ENCODE measurements at places on chromosomes 13 and 19.

DNA sequence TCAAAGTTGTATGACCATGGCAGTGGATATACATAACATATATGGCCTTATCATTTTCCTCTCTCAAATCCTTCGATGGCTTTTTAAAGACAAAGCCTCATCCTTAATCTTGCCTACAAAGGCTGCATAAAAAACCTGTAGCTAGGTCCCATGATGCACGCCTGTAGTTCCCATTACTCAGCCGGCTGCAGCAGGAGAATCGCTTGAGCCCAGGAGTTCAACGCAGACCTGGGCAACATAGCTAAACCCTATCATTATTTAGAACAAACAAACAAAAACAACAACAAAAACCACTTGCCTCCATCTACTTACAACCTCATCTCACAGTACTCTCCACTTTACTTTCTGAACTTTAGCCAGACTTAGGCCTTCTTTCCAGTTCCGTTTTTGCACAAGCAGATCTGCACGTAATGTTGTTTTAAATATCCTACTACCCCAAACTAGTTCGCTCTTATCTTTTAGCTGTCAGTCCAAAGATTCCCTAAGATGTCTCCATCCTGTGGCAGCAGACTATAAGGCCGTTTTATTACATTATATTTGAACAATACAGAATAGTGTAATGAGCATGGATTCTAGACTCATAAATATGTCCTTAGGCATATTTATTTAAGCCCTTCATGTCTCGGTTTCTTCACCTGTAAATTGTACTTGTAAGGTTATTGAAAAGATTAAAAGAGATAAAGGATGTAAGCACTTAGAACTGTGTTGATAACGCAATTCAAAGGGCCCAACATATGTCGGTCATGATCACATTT is 969 bp upstream of the POMP start:
- DNase-seq, result no peak

GRCh38 chr13:20798027-20798426 is 24.3 kb upstream of the EEF1AKMT1 start:
- no peak for DNase-seq

GRCh38 chr19:49591731-49592485 is 926 bp downstream of the PRR12 start:
- no peak for DNase-seq

DNA sequence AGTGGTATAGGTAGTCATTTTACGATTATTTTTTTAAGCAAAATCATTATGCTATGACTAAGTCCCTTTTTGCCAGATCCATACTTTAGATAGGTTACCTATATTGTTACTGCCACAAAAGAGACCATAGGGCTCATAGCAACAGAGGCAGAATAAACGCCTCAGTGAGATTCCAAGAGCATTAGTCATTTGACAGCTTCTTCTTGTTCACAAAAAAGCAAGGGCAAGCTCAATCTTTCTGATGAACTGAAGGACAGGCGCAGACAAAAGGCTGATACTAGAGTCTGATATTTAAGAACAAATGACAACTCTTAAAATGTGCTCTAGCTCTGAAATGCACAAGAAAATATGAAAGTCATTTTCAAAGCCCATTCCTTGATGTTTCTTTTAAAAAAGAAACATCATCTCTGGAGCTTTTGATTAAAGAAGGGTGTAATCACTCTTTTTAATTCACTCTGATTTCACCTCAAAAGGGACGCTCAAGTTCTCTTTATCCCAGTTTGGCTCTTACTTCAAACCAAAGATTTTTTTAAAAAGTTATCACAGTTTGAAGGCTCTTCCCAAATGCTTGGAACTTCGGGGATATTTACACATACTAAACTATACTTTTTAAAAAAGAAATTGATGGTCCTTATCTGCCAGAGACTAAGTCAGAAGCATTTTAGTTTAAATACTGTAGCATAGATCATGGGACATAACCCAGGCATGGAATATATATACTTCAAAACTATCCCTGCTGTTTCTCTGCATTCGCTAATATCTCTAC is 187.2 kb downstream of the EFNB2 start:
- DNase-seq, result no peak

GRCh38 chr13:42656161-42656560 is 82.2 kb downstream of the TNFSF11 start:
- DNase-seq, result no peak

DNA sequence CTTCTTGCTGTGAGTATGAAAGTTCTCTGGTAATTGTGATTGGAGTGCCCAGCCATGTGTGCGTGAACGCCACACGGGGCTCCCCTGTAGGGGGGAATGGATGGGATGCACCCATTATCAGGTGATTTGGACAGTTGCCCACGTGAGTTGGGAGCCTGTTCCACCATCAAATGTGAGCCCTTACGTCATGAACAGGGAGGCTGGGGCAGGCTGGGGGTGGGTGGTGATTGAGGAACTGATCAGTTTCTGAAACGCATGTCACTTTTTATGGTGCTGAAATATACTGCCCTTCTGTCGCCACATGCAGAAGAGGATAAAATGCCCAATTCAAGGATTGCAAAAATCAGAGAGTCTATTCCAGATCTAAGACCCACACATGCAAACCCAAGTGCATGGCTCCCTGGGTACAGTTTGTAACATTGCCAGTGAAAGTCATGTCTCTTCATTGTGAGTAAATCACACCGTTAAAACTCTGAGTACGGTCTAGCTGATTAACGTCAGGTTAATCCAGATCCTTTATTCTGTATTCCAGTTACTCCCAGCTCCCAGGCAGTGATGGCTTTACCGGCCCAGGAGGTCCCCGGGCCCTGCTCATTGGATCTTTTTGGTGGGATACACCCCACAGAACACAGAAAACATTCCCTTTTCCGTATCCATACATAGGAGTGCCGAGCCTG is 90.2 kb downstream of the RAB20 start:
- DNase-seq, result no peak

DNA sequence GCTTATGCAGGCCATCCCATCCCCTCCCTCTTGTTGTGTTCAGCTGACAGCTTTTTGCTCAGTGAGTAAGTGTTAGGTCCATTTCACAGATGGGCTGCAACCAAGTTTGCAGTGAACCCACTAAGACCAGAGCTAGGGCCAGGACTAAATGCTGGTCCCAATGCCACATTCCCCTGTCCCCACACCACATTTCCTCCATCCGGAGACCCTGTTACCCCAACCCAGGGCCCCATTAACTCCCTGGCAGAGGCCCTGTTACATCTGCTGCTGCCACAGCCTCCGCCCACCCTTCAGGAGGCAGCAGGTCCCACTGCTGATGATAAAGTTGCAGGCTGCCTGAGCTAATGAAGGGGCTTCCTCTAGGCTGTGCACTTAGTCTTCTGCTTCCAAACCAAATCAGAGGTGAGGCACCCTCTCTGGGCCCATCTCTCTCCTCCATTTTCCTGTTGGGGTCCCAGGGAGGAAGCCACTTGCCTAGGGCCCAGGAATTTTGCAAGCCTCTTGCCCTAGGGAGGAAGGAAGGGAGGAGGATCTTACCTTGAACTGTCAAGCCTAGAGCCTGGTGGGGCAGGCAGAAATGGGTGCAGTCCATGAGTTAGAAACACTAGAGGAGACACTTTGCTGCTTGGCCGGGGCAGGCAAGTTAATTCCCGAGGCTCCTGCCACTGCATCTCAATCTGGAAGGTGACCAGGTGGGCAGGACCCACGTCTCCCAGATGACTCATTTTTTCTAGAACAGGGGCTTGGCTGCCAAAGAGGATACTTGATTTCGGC is 3.4 kb upstream of the USF2 start:
- no peak for DNase-seq

- DNase-seq, result no peak
These were observed 60.5 kb upstream of the TPM4 start for GRCh38 chr19:16015805-16016173.

DNA sequence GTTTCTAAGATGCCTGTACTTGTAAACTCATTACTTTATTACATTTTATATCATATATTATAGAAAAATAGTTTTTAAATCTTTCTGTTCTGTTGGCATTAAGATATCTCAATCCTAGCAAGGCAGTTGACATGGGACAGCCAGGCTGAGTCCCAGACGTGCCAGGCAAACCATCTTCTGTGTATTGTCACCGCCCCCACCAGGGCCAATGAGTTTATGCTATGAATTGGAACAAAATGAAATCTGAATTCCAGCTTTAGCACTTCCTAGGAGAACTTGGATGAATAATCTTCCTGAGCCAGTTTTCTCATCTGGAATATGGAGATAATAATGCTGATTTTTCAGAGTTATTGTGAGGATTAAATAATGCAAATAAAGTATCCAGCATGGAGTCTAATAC is 79.9 kb upstream of the GSX1 start:
- DNase-seq, result no peak

DNA sequence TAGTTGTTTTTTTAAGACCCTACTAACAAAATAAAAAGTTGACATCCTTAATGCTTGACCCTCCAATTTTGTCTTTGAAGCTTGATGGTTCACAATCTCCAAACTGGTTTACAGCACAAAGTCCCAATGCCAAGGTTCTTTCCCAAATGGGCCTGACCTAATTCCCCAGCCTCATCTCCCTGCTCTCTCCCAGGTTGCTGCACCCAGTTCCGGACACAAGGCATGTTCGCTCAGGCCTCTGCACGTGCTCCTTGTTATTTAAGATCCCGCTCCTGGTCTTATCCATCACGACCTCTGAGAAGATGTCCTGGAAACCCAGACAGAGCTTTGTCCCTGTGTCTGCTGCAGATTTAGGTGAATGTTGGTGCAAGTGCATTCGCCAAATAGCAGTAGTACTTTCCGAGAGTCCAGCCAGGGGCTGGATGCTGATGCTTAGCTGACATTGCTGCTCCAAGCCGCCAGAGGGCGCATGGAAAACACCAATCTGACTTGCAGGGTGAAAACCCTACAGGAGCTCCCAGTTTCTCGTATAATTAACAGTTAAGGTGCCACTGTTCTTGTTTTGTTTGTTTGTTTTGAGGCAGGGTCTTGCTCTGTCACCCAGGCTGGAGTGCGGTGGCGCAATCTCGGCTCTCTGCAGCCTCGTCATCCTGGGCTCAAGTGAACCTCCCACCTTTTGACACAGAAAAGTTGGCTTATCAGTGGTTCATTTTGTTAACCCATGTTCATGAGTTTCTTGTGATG is 18.5 kb downstream of the LYPD3 start:
- peak; percentile 57 for DNase-seq

GRCh38 chr13:97492257-97492656 is 58.3 kb downstream of the RAP2A start:
- DNase-seq, result no peak

- DNase-seq, result no peak
These were observed 64.6 kb upstream of the RAP2A start for GRCh38 chr13:97369261-97369893.

DNA sequence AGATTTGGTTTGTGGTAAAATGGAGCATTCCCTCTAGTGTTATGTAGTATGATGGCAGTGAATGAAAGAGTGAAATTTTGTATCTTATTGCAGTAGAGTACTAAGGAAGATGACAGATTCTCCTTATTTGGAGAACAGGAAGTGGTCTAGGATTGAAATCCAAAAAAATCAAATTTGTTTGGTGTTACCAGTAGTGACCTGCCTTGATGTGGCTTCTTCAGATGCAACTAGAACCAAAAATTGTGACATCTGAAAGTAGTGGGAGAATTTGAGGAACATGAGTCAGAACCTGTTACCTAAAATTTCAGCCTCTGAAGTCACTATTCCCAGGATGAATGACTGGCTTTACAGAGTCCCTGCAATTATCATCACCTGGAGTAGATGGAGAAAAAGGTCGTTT is 165.9 kb downstream of the KLF5 start:
- DNase-seq, result no peak

- peak; percentile 77 for DNase-seq
These were observed 20.5 kb downstream of the CYTH2 start for GRCh38 chr19:48489608-48490216.

DNA sequence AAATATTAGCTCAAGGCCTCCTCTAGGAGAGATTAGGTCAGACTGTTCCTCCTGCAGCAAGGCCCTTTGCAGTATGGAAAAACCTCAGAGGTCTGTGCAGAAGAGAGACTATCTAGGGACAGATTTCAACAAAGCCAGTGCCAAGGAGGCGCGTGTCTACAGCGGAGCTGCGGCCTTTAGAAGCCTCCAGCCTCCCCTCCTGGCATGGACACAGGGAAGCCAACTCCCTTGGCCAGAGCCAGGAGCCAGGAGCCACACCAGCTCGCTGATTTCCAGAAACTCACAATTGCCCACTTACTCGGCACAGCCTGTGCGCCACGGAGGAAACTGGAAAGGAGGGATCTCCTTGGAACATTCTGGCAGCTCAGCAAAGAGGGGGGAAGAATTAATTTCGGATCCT is 63.4 kb downstream of the INSR start:
- DNase-seq, result no peak

DNA sequence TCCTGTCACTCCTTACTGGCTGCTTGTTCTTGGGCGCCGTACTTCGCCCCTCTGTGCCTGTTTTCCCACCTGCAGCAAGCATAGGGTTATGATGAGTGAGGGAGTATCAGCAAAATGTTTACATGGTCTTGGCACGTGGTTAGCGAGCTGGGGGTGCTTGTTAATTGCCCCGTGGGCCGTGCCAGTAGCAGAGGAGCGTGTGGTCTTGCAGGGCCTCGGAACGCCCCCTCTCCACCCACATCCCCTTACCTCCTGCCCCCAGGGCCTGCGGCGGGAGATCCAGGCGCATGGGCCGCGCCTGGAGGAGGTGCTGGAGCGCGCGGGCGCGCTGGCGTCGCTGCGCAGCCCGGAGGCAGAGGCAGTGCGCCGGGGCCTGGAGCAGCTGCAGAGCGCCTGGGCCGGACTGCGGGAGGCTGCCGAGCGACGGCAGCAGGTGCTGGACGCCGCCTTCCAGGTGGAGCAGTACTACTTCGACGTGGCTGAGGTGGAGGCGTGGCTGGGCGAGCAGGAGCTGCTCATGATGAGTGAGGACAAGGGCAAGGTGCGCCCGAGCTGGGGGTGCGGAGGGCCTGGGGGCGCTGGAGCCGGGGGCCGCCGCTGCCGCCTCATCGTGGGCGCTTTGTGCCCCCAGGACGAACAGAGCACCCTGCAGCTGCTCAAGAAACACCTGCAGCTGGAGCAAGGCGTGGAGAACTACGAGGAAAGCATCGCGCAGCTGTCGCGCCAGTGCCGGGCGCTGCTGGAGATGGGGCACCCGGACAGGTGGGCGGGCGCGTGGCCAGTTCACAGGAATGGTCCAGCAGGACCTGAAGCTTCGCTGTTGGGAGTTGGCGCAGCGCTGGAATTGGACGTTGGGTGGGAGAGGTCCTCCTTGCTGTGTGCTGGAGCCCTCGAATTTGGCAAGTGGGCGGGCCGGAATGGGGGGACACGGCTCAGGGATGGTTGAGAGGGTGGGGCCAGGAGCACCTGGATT is 22.5 kb upstream of the SHKBP1 start:
- DNase-seq, result no peak

DNA sequence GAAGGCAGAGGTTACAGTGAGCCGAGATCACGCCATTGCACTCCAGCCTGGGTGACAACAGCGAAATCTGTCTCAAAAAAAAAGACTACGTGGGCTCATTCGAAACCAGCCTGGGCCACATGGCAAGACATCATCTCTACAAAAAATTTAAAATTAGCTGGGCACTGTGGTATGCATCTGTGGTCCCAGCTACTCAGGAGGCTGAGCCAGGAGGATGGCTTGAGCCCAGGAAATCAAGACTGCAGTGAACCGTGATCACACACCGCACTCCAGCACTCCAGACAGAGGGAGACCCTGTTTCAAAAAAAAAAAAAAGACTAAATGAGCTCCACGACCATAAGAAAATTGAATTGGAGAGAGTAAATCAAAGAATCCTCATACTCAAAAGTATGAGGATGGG is 53.1 kb downstream of the SLC7A1 start:
- DNase-seq, result no peak

Measured in stimulated activated CD8-positive, alpha-beta memory T cell treated with anti-CD3 and anti-CD28 coated beads, Interleukin-7, amount 100 ng/mL, for 24 hours (primary cell).